ENCODE measurements at places on chromosomes 1 and 21. TPM values are rescaled to one million over a fixed set of nuclear protein-coding genes. Genes with fewer than 3 reads are reported as not detected.

Gene DCST2
- not detected for total RNA-seq

Gene TMPRSS2
- total RNA-seq: not detected

Gene TMEM50B
- total RNA-seq: 28.7 TPM

Gene MEX3A
- 0.90 TPM for total RNA-seq

Gene MATN1
- total RNA-seq: 0.25 TPM

DNA sequence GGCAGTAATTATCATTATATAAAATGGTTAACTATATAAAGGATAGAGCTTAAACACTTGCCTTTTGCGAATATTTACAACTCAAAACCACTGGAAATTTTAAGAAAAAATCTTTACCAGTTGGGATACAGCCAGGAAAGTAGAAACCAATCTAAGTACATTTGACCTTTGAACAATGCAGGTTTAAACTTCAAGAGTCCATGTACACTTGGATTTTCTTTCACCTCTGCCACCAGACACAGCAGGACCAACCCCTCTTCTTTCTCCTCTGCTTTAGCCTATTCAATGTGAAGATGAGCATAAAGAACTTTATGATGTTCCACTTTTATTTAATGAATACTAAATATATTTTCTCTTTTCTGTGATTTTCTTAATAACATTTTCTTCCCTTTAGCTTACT, 361.1 kb downstream of the NEGR1 start:
- DNase-seq: no peak

DNA sequence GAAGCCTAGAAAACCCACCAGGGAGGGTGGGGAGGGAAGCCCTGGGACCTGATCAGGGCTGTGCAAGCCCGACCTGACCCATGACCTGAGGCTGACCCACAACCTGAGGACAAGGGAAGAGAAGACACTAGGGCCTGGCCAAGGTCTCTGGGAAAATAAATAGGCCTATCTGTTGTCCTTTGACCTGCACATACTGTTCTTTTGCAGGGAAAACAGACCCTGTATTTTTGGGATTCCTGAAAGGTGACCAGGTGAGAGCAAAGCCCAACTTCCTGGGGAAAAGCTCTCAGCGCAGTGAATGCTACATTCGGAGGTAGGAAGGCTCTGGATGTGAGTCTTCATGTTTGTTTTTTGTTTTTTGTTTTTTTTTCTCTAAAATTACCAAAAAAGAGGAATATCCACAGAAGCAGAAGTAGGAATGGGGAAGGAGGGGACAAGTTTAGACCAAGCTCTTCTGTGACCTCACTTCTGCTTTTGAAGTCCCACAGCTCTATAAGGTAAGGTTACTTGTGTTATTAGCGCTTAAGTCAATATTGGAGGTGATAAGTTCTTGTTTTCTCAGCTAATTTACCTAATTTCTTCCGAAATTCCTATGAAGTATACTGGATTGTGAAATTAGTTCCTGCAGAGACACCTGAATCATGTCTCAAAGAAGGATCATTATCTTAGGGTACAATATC, 26.2 kb upstream of the LYST start:
- no peak for DNase-seq

DNA sequence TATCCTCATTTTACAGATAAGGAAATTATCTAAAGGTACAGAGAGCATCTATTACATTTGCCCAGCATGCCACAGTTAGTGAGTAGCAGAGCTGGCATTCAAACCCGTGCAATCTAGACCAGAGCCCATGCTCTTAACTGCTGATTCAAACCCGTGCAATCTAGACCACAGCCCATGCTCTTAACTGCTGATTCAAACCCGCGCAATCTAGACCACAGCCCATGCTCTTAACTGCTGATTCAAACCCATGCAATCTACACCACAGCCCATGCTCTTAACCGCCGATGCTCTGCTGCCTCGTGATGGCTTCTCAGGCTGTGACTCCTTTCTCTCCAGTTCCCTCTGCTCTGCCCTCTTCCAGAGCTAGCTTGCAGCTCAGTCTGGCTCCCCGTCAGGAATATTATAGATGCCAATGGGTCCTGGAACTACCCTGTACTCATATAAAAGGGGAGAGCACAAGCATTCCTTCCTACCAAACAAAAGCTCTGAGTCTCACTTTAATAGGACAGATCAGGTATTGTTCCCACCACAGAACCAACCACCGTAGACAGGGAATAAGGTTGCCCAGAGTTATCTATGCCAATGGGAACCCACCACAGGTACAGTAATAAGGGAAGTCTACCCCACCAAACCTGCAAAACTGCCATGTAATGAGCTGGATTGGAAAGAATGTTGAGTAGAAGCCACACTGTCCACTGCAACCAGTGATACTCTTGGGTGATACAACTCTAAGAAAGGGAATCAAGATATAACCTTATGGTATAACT, 78.4 kb downstream of the SMYD3 start:
- peak; percentile 77 for DNase-seq

DNA sequence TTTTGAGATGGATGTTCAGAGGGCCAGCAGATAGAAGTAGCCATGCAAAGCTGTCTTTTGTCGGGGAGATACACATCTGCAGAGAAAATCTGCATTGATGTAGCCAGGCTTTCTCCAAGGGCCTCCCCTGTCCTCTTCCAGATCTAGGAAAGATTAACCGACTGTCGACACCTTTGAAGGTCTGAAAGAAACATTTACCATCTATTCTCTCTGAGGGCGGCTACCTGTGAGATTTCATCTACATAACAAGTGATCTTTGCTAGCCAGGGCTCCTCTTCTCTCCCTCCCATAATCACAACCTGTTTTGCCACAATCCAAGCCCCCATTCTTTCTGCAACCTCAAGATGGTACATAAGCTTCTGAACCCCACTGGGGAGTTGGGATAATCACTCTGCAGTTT, 193.6 kb downstream of the RGS7 start:
- no peak for DNase-seq

DNA sequence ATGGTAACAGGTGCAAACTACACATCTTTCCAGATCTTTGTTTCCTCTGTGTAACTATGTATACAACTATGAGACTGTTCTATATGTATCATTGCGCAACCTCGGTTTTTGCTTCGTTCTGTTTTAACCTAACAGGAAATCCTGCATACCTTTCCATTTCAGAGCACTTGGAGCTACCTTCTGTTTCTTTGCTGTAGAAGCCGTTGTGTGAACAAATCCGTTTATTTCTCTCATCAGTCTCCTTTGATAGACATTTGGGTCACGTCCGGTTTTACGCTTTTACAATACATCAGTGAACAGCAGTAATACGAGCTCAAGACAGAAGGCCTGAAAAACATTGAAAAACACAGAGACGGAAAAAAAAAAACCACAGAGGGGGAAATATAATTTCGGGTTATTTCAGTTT, 10.5 kb downstream of the ATP5IF1 start:
- no peak for DNase-seq

GRCh38 chr1:17773591-17774326, 18.6 kb downstream of the ACTL8 start:
- DNase-seq: no peak

DNA sequence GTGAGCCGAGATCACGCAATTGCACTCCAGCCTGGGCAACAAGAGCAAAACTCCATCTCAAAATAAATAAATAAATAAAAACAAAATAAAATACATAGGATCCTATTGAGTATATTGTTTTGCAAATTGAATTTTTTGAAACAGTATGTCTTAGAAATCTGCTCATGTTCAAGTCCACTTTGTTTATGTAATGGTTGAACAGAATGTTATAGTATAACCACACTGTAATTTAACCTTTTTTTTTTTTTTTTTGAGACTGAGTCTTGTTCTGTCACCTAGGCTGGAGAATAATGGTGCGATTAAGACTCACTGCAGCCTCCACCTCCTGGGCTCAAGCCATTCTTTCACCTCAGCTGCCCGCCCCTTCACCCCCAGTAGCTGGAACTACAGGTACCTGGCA, 31.4 kb downstream of the PARK7 start:
- no peak for DNase-seq

DNA sequence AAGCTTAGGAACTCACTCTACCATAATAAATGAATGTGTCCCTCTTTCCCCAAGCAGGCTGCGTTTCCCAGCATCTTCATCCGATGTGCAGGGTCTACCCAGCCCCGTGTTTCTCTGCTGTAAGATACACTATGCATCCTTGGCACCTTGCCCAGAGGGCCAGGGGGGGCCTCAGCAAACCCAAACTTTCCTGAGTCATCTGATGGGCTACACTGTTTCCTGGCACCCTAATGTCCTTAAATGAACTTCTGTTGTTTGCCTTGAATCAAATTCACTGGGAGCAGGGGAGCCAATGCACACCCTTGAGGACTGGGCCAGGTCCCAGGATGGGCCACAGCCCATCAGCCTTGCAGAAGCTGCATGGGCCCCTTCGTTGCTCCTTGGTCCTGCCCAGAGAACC, 145.5 kb downstream of the IGSF21 start:
- no peak for DNase-seq

GRCh38 chr21:33302796-33303195, 22.0 kb upstream of the IFNAR1 start:
- no peak for DNase-seq

All from fibroblast of the aortic adventitia (primary cell).